ENCODE measurements at places on chromosomes 11 and 22.

DNA sequence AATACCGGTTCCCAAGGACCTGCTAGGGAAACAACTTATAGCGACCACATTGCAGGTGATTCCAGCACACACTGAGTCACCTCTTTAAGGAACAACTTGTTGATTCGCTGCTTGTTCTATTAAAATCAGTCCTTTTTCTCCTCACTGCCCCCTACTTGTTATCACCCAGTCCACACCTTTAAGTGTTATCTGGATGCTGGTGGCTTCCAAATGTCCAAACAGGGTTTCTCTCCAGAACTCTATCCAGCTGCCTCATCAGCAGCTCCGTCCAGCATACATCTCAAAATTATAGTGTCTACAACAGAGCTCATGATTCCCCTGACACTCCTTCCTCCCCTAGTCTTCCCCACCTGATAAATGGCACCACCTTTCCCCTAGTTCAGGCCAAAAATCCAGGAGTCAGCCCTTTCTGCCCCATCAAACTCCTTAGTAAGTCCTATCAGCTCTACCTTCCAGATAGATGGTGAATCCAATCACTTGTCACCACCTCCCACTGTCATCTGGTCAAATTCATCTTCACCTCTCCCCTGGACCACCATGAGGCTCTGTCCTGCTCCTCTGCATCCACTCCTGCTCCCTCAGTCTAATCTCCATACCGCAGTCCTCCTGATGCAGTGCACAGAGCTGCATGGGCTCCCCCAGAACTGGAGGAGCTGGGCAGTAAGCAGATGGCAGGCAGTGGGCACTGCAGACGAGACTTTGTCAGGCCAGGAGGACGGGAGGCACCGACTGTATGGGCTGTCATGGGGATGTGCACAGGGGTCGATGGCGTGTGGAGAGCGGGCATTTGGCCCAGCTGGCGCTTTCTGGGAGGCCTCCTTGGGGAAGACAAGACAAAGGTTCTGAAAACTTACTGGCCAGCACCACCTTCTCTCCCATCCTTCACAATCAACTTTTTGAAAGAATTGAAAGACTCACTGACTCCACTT lies 19.3 kb downstream of the IL10RA start:
- DNase-seq = no peak

DNA sequence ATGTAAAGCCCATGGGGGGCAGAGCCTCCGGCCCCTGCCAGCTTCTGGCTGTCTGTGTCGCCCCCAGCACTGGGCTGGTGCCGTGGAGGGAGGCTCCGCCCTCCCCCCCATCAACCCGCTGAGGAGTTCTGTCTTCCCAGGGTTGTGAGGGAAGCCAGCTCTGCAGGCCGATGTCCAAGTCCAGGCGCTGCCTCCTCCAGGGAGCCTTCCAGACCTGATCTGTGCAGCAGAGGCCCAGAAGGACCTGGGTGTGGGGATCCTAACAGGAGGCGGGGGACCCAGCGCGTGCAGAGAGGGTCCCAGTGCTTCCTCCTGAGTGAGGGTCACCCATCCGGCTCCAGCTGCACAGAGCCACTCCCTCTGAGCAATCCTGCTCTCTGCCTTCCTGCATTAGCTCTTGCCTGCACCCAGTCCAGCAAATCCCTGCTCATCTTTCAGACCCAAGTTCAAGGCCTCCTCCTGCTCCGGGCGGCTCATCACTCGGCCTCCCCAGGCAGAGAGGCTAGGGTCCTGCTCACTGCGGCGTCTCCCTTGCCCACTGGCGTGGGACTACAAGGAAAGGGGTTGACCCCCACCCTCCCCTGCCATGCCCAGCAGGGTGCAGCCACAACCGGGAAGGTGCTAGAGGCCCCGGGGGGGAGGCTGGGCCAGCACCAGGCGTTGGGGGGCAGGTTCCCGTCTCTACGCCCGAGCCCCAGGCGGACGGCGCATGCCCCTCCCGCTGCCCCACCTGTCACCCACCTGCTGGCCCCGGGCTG lies 16.4 kb downstream of the PRR33 start:
- DNase-seq = peak; percentile 10

GRCh38 chr11:16921019-16921418 lies 93.2 kb downstream of the PLEKHA7 start:
- no peak for DNase-seq

DNA sequence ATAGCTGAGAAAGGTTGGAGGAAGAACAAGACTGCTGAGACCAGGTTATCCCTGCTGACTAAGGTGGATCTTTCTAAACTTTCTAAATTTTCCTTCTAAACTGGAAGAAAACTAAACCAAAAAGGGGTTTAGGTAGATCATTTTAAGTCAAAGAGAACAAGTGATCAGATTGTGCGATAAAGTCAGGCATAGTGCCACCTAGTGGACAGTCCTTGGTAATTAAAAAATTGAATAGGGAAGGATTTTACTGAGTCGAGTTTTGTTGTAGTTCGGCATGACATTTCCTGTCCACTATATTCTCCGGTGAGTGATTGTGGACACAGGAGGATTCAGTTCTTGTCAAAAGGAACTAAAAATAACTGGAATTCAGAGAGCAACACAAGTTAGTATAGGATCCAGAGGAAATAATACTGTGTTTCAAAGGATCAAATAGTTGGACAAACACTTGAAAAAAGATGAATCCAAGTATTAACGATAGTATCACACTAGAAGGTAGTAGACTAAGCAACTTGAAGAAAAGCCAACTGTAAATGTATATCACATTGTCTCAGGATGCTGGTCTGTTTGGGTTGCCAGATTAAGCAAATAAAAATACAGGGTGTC lies 1236.4 kb downstream of the FAM181B start:
- DNase-seq = no peak

DNA sequence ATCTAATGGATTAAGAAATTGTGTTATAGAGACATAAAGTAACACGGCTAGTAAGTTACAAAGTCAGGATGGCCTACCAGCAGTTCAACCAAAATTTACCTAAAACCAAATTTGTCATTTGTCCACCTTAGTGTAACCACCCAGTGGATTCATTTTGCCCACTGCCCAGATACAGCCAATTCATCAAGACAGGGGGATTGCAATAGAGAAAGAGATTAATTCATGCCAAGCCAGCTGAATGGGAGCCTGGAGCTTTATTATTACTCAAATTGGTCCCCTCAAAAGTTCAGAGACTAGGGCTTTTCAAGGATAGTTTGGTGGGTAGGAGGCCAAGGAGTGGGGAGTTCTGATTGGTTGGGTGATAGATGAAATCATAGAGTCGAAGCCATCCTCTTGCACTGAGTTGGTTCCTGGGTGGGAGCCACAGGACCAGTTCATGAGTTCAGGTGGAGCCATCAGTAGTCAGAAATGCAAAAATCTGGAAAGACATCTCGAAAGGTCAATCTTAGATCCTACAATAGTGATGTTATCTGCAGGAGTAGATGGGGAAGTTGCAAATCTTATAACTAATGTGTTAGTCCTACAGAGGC lies 304.2 kb upstream of the CADM1 start:
- DNase-seq = no peak

- no peak for DNase-seq
These were observed 13.6 kb upstream of the MTNR1B start for GRCh38 chr11:92955860-92956259.

GRCh38 chr11:86676533-86677154 lies 4.2 kb upstream of the ME3 start:
- no peak for DNase-seq

- no peak for DNase-seq
These were observed 47.7 kb upstream of the NECTIN1 start for GRCh38 chr11:119776651-119777050.

DNA sequence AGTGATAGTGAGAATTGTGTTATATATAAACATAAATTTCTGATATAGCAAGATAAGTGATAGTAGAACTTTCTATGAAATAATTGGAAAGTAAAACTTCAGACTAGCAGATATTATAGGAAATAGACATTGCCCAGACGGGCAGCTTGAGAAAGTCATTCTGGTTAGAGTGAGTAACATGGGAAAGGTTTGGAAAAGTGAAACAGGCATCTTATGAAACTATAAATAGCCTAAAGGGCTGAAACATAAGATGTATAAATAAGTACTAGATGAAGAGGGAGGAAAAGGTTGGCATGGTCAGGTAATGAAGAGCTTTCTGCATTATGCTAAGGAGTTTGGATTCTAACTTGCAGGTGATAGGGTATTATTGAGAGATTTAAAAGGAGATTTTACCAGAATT lies 101.3 kb downstream of the DYNC2H1 start:
- no peak for DNase-seq

GRCh38 chr22:40519284-40519947 lies 117.1 kb downstream of the MRTFA start:
- no peak for DNase-seq

- no peak for DNase-seq
These were observed 1.6 kb downstream of the NR1H3 start for GRCh38 chr11:47259232-47259977.

DNA sequence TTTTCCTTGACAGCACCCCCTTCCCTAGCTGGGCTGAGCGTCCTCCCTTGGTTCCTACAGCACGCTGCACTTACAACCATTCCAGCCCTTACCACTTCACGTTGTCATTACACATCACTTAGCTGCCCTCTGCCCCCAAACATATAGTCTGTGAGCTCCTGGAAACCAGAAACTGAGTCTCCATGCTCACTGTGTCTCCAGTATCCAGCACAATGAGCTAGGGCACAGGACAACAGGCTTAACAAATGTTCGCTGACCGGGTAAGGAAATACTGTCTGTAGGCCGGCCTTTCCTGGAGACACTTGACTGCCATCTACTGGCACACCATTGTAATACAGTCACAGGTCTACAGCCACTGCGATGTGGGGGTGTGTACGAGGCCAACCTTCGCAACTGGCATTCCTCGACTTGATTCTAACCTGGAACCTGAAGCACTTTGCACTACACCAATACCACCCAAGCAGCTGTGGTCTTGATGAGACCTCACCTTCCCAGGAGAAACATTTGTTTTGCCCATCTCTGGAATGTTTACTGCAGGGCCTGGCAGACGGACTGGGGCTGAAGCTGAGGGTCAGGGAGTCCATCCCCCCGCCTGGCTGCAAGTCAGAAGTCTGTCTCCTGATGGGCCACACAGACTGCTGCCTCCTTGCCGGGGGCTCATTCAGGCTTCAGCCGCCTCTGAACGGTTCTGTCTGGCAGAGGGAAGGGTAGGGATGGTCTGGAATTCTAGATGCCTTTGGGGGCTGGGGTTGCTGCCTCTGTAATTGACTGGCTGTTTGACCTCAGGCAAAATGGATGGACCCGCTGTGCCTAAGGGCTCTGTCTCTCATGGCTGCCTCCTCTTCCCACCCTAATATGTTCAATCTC lies 72.0 kb downstream of the SYN3 start:
- no peak for DNase-seq

DNA sequence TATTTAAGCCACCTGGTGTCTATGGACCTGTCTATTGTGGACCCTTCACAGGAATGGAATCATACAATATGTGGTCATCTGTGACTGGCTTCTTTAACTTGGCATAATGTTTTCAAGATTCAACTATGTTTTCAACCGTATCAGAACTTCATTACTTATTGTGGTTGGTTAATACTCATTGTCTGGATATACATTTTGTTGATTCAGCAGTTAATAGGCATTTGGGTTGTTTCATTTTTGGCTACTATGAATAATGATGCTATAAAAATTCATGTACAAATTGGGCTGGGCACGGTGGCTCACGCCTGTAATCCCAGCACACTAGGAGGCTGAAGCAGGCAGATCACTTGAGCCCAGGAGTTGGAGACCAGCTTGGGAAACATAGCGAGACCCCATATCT lies 2.5 kb upstream of the RAPSN start:
- no peak for DNase-seq

- DNase-seq = no peak
These were observed 147.5 kb downstream of the CRYBB2 start for GRCh38 chr22:25366876-25367466.

GRCh38 chr22:42978453-42979103 lies 36.4 kb downstream of the PACSIN2 start:
- no peak for DNase-seq

GRCh38 chr11:134882141-134882540 lies 470.1 kb upstream of the B3GAT1 start:
- no peak for DNase-seq

All from CD8-positive, alpha-beta T cell (primary cell).